ENCODE measurements at places on chromosomes 3 and 15. TPM values are rescaled to one million over a fixed set of nuclear protein-coding genes. Genes with fewer than 3 reads are reported as not detected.

The WDR49 gene
- total RNA-seq, result 0.09 TPM

The DOCK3 gene
- 1.7 TPM for total RNA-seq

The RGMA gene
- total RNA-seq, result not detected

The DNAH12 gene
- total RNA-seq, result not detected

The KIF7 gene
- 1.9 TPM for total RNA-seq

The PPP2R3A gene
- 0.49 TPM for total RNA-seq

The DUOXA2 gene
- not detected for total RNA-seq

GRCh38 chr15:91891788-91892345 is 38.4 kb downstream of the SLCO3A1 start:
- DNase-seq, result no peak

GRCh38 chr3:114370537-114371174 is 76.8 kb downstream of the TIGIT start:
- no peak for DNase-seq

- no peak for DNase-seq
These were observed 31.5 kb downstream of the PTH1R start for GRCh38 chr3:46908986-46909534.

DNA sequence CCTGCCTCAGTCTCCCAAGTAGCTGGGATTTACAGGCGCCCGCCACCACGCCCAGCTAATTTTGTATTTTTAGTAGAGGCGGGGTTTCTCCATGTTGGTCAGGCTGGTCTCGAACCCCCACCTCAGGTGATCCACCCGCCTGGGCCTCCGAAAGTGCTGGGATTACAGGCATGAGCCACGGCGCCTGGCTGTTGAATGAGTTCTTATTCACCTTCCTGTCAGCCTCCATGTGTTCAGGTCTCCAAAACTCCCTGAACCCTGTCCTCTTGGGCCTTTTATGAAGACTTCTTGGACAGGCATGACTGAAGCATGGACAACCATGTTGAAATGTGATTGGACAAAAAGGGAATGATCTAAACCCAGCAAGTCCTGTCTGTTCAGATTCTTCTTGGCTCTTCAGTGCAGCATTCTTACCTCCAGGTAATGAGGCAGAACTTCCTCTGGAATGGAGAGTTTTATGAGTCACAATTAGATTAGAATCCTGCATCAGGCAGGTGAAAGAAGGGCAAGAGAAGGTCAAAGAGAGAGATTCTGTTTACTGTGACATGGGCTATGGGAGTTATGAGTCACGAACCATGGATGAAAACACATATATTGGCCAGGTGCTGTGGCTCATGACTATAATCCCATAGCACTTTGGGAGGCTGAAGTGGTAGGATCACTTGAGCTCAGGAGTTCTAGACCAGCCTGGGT is 23.1 kb upstream of the EIF4A2 start:
- no peak for DNase-seq

DNA sequence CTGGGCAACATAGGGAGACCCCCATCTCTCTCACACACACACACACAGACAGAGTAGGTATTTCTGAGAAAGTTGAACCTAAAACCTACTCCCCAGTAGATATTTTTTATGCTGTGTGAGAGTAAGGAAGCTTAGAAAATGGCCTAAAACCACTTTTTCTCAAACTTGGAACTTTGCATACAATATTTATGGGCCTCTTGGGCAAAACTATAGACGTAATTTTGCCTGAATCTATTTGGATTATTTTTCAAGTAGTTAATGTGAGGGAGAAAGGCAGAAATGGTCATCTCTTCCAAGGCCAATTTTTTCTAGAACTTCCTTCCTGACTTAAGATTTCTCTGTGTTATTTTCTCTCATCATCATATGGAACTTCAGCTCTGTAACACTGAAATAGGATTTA is 81.7 kb downstream of the ZNF609 start:
- DNase-seq, result no peak

DNA sequence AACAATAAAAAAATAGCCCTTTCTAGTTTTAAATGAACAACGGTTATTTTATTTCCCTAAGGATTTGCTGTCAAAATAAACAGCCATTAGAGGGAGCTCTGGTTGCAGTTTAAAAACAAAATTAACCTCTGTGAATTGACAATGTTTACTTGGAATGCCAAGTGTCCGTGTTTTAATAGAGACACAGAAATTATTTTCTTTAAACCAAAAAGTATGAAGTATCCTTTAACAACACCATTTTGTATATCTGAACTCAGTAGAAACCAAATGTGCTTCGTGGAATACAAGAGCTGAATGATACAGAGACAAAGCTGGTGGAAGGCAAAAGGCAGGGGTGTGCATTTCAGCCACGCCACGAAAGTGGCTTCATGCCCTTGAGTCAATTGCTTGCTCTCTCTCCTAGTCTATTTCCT is 74.4 kb downstream of the MOBP start:
- DNase-seq, result no peak

- no peak for DNase-seq
These were observed 45.7 kb upstream of the LCTL start for GRCh38 chr15:66611257-66612053.

DNA sequence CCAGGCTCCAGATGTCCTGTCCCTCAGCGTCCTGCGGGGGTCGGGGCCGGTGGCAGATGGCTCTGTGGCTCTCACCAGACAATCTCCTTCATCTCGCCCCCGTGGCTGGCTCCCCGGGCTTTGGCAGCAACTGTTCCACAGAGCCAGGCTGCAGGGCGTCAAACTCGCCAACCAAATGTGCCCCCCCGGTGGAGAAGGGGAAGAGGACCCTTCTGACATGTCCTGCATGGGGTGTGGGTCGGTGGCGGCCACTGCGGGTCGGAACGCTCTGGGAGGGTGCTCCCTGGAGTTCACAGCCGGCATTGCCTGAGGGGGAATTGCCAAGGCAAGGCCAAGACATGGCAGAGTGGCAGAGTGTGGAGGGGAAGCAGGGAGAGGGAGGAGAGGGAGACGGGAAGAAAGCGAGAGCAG is 36.0 kb downstream of the BDH1 start:
- DNase-seq, result no peak

DNA sequence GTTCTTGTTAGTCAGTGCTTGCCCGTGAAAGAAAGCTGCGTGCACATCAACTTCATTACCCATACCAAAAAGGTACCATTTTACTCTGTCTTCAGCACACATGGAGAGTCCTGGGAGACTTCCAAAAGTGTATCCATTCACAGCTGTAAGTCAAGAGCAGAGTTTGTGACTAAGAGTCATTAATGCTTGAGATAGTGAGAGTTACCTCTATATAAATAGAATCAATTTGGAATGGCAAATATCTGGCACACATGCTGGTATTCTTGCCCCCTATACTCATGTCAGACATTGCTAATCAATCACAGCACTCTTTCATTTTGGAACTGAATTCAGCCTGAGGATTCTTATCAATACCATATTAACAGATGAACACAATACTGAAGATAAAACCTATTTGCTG is 14.2 kb downstream of the CP start:
- no peak for DNase-seq

DNA sequence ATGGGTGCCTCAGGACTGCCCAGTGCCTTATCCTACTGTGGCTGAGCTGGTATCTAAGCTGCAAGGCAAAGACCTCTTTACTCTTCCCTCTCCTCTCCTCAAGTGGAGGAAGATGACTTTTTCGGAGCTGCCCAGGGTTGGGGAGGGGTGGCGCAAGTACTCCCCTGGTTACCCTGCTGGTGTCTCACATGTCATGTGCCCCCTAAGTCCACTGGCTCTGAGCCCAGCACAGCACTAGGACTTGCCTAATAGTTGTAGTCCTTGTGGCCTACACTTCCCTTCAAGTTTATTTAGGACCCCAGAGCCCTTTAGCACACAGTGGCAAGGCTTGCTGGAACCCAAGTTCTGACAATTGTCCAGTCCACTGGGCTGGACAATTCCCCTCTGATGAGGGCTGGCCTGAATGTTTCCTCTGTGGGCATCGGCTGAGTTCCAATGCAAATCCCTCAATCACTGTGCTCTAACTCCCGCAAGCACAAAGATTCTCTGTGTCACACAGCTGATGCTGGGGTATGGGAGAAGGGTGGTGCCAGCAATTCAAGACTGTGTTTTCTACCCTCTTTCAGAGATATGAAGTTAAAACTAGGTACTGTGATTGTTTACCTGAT is 60.4 kb downstream of the UQCC5 start:
- no peak for DNase-seq

DNA sequence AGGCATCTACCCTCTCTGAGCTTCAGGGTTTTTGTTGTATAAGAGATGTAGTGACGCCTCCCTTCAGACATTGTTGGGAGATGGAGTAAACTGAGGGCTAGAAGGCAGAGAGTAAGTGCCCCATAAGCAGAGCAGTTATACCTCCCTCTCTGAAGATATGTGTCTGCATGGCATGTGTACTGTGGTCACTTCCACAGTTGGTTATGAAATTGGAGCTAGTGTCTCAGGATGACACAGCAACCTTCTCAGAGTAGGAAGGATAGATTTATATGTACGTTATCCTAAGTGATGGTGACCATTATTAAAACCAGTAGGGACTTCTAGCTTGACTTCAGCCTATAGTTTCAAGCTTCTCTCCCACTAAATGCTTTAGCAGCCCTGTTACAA is 17.9 kb downstream of the PXK start:
- no peak for DNase-seq

- no peak for DNase-seq
These were observed 11.9 kb upstream of the SCG3 start for GRCh38 chr15:51669381-51669780.

DNA sequence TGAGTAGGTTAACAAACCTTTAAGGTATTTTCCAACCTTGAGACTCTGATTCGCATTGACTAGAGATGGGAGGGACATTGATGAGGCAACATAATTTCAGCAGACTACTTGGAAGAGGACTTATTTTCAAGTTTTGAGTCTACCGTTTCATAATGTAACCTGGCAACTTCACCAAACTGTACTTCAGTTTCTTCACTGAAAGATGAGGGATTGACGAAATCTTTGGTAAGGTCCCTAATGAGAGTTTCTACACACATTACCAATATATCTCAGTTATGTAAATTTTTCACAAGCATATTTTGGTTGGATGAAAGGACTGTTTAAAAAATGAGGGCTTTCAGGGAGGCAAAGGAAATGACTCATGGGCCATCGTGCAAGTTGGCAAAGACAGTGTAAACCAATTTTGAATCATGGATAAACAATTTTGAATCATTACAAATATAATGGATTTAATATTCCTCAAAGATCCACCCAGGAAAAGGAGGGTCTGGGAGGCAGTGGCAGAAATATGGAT is 28.7 kb upstream of the SEMA6D start:
- DNase-seq, result no peak

DNA sequence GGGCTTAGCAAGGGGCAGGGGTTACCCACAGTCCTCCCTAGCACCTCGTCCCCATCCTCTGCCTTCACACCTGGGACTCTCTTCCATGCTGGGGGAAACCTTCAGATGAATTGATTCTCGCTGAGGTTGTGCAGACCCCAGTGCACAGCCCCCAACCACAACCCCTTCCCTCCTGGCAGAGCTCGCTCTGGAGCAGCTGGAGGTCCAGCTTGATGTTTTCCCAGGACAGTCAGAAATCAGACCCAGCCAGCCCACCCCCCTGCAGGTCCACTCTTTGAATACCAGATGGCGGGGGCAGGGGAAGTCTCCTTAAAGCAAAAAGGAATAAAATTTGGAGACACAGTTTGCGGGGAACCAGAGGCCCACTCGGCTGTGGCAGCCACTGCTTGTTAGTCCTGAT is 234.4 kb downstream of the XXYLT1 start:
- no peak for DNase-seq

DNA sequence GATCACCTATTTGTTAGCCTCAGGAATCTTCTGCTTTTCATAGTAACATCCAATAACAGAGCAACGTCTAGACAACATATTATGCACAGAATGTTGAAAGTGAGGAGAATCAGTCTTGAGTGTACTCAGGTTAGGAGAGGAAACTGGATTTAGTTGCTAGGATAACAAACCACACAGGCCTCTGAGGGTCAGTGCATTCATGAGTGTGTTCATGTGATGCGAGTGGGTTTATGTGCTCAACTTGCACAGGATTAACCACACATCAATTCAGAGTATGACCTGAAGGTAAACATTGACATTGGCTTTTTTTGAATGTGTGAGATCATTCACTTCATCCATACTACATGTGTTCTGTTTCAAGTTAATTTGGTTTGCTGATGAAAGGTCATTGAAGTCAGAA is 287.6 kb downstream of the DIPK2A start:
- no peak for DNase-seq

DNA sequence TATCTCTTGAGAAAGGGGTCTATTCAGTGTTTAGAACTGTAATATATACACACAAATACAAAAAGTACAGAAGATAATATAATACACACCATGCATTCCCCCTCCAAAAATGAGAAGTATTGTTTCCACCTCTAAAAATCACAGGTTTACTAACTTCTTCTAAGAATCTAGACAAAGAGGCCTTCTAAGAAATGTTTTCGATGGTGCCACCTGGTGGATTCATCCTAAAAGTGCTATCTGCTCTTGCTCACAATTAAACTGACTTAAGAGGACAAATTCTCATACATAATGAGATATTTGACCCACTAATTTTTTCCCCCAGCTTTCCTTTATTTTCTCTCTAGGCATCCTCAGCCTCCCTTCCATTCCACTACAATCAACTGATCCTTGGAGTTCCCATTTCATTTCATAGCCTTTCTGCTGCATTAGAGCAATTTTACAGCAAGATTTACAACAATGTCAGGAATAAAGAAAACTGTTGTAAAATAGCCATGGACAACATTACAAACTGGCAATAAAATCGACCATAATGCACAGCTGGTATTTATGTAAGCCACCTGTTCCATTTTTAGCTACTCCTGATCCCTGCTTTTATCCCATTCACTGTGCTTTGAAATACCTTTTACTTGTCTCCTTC is 124.6 kb downstream of the ARRDC4 start:
- peak; percentile 79 for DNase-seq

GRCh38 chr3:150528354-150528797 is 17.9 kb downstream of the SERP1 start:
- no peak for DNase-seq

DNA sequence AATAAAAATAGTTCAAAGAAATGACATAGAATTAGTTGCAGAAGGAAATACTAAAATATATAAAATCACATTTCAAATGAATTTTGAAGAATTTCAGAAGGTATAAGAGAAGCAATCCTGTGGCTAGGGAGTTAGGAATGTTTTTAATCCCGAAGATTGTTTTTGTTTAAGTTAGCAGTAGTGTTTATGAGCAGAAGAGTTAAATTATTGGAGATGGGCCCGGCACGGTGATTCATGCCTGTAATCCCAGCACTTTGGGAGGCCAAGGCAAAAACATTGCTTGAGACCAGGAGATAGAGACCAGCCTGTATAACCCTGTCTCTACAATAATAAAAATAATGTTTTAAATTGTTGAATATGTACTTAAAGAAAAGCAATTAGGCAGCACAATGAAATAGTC is 432.5 kb downstream of the MFSD1 start:
- no peak for DNase-seq

DNA sequence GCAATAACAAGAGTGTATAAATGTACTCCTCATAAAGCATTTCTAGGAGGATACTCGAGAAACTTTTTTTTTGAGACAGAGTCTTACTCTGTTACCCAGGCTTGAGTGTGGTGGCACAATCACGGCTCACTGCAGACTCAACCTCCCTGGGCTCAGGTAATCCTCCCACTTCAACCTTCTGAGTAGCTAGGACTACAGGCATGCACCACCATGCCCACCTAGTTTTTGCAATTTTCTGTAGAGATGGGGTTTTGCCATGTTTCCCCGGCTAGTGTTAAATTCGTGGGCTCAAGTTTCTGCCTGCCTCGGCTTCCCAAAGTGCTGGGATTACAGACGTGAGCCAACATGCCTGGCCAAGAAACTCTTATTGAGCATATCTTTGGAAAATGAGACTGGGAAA is 59.1 kb upstream of the PHLDB2 start:
- DNase-seq, result no peak

- DNase-seq, result no peak
These were observed 55.8 kb downstream of the CMSS1 start for GRCh38 chr3:99873269-99874102.
